Left ventricle myocardium inferior (tissue), 1 donor: ENCODE measurements at places on chromosomes 5 and 9.

GRCh38 chr9:68747043-68747533 lies 42.0 kb downstream of the PIP5K1B start:
- no peak for DNase-seq

- no peak for DNase-seq
Observed at GRCh38 chr9:136996361-136997292, at the start of gene CLIC3. TSS of gene CLIC3 (minus strand) at chr9:136996568. CDS start at chr9:136996543, 25 bp downstream.

- no peak for DNase-seq
Observed at GRCh38 chr5:100464418-100464817, 70.8 kb upstream of the FAM174A start.

- DNase-seq = no peak
Observed at GRCh38 chr5:140502834-140503233, 44.6 kb upstream of the EIF4EBP3 start.

DNA sequence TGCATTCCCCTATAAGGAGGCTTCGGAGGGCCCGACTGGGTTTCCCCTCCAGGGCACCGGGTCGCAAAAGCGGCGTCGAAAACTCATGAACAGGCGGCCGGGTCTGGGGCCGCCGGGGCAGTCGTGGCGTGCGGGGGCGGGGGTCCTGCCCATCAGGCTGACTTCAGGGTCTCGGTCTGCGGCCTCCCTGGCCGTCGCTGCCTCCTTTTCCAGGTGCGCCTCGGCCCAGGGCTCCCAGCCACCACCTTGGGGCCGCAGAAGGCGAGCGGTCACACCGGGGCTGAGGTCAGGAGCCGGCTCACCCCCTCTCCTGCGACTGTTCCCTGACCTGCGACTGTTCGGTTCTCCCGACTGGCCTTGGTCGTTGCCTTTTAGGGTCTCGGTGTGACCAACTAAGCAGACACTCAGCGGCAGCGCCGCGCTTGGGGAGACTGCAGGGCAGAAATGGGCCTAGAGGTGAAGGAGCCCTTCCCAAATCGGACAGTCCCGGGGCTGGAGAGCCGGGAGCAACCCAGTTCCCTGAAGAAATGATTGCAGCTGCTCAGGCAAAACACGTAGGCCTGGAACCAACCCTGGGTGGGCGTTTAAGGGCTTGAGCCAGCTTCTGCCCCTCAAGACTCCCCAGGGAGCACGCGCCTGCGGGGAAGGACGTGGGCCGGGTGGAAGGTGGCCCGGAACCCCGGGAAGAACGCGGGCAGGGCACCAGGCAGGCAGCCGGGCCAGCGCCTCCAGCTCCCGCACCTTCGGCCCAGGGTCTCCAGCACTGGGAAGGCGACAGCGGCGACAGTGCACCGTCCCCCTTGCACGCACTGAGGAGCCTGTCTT lies 11.2 kb downstream of the IRX2 start:
- DNase-seq = no peak

DNA sequence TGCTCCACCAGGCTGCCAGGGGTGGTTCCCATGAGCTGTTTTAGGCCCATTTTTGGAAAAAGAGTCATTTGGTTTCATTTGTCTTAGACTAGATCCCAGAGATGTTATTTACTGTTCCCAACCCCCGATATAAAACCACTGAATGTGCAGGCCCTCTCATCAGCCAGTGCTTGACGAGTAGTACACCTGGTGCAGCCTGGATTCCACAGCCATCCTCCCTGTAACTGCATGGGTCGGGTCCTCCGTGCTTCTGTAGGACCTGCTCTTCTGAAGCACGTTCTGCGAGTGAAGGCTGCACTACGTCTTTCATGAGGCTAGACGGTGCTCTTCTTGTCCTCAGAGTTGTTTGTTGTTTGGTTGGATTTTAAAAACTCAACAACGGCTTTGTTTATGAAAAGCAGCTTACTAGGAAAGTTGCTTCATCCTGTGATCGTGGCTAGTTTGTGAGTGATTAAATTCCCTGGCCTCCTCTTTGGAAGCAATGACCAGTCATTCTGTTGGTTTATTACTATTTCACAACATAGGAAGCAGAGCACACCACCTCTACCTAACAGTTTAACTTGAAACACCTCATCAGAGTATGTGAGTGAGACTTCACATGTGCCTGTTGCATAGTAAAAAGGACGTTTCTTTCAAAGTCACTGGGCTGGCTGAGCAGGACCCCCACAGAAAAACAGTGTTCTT lies 135.2 kb downstream of the AOPEP start:
- no peak for DNase-seq

DNA sequence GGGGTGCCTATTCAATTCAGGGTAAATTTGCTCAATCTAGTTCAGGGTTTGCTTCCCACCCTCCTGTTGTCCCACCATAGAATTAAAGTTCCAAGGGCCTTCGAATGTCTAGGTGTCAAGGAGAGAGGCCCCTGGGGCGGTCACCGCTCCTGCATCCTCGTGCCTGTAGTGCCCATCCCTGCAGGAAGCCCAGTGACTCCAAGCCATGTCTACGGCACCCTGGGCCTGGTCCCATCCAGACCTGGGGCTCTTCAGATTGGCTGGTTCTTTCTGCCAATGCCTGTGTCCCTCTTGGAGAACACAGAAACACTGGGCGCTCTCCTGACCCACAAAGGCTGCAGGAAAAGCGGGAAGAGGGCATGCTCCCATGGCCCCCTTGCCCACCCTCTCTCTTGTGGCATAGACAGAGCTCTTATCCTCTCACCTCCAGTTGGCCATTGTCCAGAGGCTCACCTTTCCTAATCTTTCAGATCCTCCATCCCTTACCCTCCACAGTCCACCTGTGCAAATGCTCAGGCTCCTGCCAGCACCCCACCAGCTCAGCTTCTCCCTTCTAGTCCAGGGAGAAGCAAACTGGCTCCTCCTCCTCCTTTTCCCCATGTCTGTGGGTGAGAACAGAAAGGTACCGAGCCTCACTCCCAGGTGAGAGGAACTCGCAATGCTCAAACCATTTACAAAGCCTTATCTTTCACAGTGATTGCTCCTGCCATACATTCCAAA lies 253.0 kb upstream of the IRX2 start:
- no peak for DNase-seq
